ENCODE measurements at places on chromosomes 7 and 10.

DNA sequence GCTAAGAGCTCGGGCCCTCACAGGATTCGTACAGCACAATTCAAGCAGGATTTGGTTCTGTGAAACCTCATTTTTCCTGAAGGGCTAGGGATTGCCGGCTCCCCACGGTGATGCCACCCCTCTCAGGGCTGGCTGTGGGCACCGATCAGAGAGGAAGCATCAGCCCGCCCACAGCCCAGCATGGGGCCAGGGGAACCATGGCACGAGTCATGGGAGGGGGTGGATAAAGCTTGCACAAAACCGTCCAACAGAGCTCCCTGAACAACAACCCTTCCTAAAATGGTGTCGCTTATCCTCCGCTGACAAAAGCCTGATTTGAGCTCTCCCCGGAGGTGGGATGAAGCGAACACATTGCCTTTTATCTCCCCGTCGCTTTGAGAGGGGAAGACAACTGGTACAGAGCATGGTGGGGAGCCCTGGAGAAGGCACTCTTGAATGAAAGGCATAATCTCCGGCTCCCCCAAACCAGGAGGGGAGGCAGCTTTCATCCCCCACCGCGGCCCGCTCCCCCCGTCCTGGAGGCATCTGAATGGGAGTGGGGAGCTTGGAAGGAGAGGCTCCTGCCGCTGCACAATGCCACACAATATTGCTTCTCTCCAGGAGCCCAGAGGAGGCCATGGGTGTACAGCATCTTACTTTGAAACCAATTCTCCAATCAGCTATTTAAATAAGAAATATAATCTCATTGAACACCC lies 144.0 kb downstream of the RPS24 start:
- DNase-seq = no peak

- DNase-seq = no peak
Observed at GRCh38 chr10:21020545-21020944, 123.4 kb upstream of the NEBL start.

GRCh38 chr10:17993361-17993760 lies 41.6 kb downstream of the SLC39A12 start:
- no peak for DNase-seq

- no peak for DNase-seq
Observed at GRCh38 chr10:86193841-86194240, 172.8 kb downstream of the GRID1 start.

DNA sequence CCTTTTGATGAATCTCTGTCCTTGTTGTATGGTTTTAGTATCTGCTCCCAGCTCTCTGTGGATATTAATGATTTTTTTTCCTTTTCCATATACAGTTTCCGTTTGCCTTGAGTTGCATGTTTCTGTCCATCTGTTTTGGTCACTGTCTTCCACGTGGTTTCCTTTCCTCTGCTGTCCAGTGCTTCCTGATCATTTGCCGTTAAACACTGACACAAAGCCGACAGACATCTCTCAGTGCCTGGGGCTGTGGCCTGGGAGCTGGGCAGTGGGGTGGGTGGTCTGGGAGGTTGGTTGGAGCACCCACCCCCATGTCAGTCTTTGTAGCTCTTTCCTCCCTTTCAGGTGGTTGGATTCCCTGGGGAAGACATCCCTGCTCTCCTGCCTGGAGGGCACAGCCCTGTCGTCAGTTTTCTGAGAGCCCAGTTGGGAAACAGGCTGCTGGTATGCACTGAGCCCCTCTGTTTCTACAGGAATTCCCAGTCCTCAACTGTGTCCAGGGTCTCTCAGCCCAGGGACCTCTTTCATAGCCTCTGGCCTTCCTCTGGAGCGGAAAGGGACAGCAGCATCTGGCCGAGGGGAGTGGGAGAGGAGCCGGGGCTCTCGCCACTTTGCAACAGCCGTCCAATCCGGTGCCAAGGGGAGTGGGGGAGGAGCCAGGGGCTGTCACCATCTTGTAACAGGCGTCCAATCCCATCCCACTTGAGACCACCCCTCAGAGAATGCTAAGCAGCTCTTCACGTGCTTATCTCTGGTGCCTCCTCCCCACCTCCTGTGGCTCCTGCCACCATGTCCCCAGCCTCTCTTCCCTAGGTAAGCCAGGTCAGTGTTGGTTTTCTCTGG lies 26.7 kb upstream of the MKI67 start:
- no peak for DNase-seq
